ENCODE measurements at places on chromosomes 5 and 9. TPM values are rescaled to one million over a fixed set of nuclear protein-coding genes. Genes with fewer than 3 reads are reported as not detected.
A peak's percentile ranks its signal among the peaks of the same experiment; 100 is the strongest.

GRCh38 chr5:129496864-129497595, 36.9 kb downstream of the ADAMTS19 start:
- DNase-seq: no peak
- no peaks in the 10 kb centered on the region for H3K36me3 ChIP-seq
- no peaks in the 10 kb centered on the region for H3K27me3 ChIP-seq
- H3K27ac ChIP-seq: no peak overlapping the region
- H3K4me1 ChIP-seq: no peaks in the 10 kb centered on the region

- H3K27ac ChIP-seq: no peak overlapping the region
- no peak overlapping the region for H3K4me3 ChIP-seq
- no peaks in the 10 kb centered on the region for H3K36me3 ChIP-seq
- H3K27me3 ChIP-seq: no peaks in the 10 kb centered on the region
- no peaks in the 10 kb centered on the region for H3K4me1 ChIP-seq
Observed at GRCh38 chr5:168430296-168430695, 56.0 kb upstream of the RARS1 start.

DNA sequence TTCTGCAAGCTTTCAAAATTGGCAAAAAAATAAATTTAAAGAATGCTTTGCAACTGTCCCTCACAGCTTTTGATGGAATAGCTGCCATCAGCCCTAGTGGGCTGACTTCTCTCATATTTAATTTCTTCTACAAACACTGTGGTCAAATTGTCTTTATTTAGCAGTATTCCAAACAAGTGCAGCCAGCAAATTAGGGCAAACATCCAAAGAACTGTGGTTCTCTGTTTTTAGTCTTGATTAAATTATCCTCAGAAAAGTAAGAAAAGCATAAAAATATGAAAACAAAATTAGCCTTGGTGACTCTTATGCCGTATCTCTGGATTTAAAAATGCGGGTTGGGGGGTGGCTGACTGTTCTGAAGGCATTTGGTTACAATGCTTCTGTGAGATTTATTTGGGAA, 95.8 kb upstream of the RETREG1 start:
- no peak overlapping the region for H3K27ac ChIP-seq
- H3K27me3 ChIP-seq: no peaks in the 10 kb centered on the region
- no peaks in the 10 kb centered on the region for H3K4me1 ChIP-seq
- H3K4me3 ChIP-seq: no peak overlapping the region
- no peak for DNase-seq

DNA sequence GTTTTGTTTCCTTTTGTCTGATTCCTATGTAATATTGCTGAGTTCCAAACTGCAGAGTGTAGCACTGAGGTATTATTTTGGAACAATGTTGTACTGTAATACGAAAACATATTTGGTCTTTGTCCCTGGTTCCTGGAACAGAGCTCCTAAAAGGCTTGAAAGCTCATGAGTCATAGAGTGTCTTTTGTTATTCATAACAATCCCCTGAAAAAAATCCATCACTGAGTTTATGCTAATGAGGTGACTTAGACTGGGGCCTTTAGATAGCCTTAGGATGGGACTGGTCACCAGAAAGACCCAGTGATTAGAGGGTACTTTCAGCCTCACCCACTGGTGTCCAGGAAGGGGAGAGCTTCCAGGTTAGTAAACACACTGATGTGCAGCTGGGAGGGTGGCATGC, 132.7 kb upstream of the POU5F2 start:
- no peak for DNase-seq
- peak overlapping the region; percentile 54 for H3K4me3 ChIP-seq
- no peaks in the 10 kb centered on the region for H3K27me3 ChIP-seq
- peaks cover 15% of the 10 kb centered on the region for H3K4me1 ChIP-seq

GRCh38 chr5:142686968-142687367, 1.1 kb upstream of the FGF1 start:
- no peaks in the 10 kb centered on the region for H3K4me1 ChIP-seq
- H3K27ac ChIP-seq: no peak overlapping the region
- H3K27me3 ChIP-seq: peaks cover 22% of the 10 kb centered on the region
- no peak for DNase-seq

Gene PCDHB3
- not detected for total RNA-seq

DNA sequence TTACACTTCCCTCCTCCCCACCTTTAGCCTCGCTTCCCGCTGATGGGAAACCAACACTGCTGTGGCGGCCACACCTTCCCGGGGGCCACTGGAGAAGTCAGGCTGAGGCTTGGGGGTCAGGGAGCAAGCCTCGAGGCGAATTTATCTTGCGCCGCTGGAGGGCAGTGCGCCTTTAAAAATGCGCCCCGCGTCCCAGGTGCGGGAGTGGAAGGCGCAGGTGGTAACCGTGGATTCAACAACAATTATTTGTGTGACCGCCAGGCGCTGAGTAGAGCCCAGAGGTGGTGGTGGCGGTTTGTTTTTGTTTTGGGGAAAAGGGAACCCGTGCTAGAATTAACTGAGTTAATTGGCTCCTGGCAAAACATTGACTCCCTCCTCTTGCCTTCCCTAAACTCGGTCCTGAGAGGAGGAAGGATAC, 1.1 kb downstream of the CFAP77 start:
- H3K4me3 ChIP-seq: peak overlapping the region; percentile 79
- no peak overlapping the region for H3K27ac ChIP-seq
- H3K36me3 ChIP-seq: peaks cover 2% of the 10 kb centered on the region
- DNase-seq: peak; percentile 78
- peaks cover 31% of the 10 kb centered on the region for H3K4me1 ChIP-seq

DNA sequence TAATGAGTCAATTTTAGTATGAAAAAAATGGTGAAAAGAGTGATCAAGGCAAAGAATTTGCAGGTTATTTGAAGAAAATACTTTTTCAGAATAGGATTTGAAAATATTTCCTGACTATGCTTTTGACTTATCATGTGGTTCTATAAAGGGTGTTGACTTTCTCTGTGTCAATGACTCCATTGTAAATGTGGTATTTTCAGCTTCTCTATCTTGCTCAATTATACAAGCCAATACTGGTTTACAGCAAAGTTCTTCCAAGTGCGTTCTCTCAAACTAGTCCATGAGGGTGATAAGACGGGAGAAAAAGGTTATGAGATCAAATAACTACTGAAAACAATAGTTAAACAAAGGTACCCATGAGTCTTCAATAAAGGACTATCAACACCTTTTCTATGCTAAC, 21.7 kb downstream of the IL33 start:
- H3K27me3 ChIP-seq: peaks cover 42% of the 10 kb centered on the region
- no peaks in the 10 kb centered on the region for H3K4me1 ChIP-seq
- DNase-seq: no peak
- H3K4me3 ChIP-seq: no peak overlapping the region
- no peaks in the 10 kb centered on the region for H3K36me3 ChIP-seq

DNA sequence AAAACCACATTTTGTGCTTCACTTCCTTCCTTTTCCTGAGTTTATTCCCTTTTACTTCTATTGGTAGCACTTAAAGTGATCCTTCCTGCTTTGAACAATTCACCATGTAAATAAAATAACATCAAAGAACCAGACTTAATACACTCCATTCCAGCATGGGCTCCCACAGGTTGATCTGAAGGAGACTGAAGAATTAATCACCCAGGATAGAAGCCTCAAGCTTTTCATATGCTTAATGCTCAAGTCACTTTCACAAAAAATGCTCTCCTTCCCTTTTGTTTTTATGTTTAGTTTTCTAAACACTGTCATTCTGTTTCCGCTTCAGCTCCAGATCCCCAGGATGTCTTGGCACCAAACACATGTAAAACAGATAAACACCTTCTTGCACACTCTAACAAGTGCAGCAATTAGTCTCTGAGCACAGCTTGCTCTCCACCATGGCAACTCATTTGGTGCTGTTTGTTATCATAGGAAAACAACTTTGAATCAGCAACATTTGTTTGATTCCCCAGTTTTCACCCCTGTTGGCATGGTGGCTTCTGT, 37.0 kb downstream of the DMRTA1 start:
- H3K27ac ChIP-seq: no peak overlapping the region
- DNase-seq: no peak
- H3K27me3 ChIP-seq: no peaks in the 10 kb centered on the region
- H3K36me3 ChIP-seq: no peaks in the 10 kb centered on the region
- no peaks in the 10 kb centered on the region for H3K4me1 ChIP-seq

Gene CDKN2B
- total RNA-seq: not detected

GRCh38 chr9:110217656-110218099, 9.7 kb upstream of the C9orf152 start:
- H3K4me3 ChIP-seq: no peak overlapping the region
- no peak overlapping the region for H3K27ac ChIP-seq
- H3K27me3 ChIP-seq: peaks cover 5% of the 10 kb centered on the region
- no peaks in the 10 kb centered on the region for H3K36me3 ChIP-seq
- no peak for DNase-seq
- no peaks in the 10 kb centered on the region for H3K4me1 ChIP-seq

Data from activated T-cell treated with anti-CD3 and anti-CD28 coated beads, Interleukin-2, amount 50 U/mL, for 72 hours (primary cell).